NCI-H1417 (cell line): ENCODE measurements at places on chromosomes 6 and 20.

- DNase-seq = no peak
These were observed 3.2 kb downstream of the PTK6 start for GRCh38 chr20:63533871-63534393.

DNA sequence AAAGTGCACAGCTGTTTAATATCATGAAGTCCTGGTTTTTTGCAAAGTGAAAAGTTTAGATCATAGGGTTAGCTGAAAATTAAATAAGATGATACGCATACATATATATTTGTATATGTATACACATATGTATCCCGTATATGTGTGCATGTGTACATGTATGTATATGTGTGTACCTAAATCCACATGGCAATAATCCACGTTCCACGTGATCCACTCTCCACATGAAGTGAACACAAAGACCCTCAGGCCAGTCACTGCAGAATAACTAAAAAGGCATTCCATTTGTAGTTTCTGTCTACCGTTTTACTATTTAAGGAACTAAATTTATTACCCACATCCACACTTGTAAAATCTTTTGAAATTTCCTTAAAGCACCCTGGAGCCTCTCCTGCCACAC lies 294.9 kb downstream of the FOXA2 start:
- DNase-seq = no peak

GRCh38 chr6:126696921-126697693 lies 357.2 kb downstream of the CENPW start:
- peak; percentile 46 for DNase-seq

DNA sequence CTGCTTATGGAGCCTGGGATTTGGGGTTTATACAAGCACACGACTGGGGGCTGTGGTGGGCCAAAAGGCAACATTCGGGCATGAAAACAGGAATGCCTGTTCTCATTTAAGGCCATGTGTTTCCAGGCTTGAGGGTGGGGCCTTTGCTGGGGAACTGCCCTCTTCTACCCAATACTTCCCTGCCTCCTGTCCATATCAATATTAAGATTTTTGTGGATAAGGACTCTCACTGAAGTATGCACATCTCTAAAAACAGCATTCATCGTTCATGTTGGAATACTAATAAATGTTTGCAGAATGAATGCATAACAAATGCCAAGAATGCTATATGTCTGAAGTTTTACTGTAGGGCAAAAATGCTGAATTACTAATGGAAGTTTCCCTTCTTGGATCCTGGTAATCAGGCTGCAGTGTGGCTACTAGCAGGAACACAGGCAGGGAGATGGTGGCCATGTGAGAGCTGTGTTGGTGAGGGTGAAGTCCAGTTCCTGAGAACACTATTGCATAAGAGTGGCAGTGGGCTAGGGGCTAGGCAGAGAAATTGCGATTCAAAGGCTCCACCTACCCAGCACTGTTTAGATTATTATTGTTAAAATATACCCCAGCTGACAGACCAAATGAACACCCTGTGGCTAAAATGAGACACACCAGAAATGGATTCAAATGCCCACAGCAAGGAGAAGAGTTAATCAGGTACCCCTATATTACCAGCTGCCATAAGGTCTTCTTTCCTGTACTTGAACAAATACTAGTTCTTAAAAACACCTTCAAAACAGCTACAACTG lies 644.3 kb downstream of the EPM2A start:
- no peak for DNase-seq

DNA sequence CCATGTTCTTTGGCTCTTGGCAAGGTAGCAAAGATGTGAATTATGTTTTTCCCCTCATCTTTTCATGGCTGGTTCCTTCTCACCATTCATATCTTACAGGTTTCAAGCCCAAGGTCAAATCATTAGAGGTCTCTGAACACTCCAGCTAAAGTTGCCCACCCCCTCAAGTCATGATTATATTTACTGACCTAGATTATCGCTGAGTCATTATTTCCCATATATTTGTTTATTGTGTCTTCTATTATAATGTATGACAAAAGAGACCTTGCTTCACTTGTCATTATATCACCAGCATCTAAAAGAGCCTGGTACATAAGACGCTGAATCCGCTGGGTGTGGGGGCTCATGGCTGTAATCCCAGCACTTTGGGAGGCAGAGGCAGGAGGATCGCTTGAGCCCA lies 12.4 kb downstream of the DSN1 start:
- DNase-seq = no peak

GRCh38 chr6:13762611-13763441 lies 51.2 kb upstream of the RANBP9 start:
- no peak for DNase-seq

DNA sequence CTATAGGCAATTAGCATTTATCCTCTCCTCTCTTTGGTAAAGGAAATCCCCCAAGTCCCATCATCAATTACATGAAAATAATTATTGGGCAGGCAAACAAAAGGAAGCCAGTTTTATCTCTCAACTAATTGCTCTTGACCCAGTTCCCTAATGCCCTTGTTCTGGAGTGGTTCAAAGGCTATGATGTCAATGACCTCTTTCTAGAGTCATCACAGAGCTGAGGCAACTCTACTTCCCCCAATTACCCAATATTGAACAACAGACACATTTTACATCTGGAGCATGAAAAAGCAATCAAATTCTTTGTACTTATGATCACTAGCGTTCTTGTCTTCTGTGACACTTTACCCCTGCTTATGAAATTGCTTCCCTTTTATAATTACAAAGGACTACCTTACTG lies 43.5 kb downstream of the NT5E start:
- no peak for DNase-seq

DNA sequence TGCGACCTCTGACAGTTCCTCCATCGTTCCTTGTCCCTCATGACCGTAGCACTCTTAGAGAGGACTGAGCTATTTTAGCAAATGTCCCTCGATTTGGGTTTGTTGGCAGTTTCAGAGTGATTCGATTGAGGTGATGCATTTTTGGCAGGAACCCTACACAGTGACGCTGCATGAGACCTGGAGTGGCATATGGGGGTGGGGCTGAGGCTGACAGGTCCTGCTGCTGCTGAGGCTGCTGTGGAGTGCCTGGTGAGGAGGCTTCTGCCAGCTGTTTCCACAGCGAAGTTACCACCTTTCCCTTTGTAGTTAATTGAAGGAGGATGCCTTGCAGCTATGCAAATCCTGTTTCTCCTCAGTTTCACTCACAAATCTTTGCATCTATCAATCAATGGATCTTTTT lies 19.8 kb downstream of the PXDC1 start:
- peak; percentile 7 for DNase-seq

GRCh38 chr6:21691685-21692346 lies 98.3 kb downstream of the SOX4 start:
- no peak for DNase-seq
